Aorta (tissue), 5 donors: ENCODE measurements at places on chromosomes 2 and 18. TPM values are rescaled to one million over a fixed set of nuclear protein-coding genes. Genes with fewer than 3 reads are reported as not detected.

ANTXR1 gene
- total RNA-seq: 181 TPM

LBX2 gene
- 0.87 TPM for total RNA-seq

MOGAT1 gene
- not detected for total RNA-seq

STAM2 gene
- total RNA-seq: 46.2 TPM

COL4A4 gene
- 14.1 TPM for total RNA-seq

EMX1 gene
- total RNA-seq: not detected

TUBA4A gene
- total RNA-seq: 44.3 TPM

UBR3 gene
- 58.6 TPM for total RNA-seq

- no peak for DNase-seq
Measured at GRCh38 chr2:11657646-11658045, 12.3 kb downstream of the NTSR2 start.

DNA sequence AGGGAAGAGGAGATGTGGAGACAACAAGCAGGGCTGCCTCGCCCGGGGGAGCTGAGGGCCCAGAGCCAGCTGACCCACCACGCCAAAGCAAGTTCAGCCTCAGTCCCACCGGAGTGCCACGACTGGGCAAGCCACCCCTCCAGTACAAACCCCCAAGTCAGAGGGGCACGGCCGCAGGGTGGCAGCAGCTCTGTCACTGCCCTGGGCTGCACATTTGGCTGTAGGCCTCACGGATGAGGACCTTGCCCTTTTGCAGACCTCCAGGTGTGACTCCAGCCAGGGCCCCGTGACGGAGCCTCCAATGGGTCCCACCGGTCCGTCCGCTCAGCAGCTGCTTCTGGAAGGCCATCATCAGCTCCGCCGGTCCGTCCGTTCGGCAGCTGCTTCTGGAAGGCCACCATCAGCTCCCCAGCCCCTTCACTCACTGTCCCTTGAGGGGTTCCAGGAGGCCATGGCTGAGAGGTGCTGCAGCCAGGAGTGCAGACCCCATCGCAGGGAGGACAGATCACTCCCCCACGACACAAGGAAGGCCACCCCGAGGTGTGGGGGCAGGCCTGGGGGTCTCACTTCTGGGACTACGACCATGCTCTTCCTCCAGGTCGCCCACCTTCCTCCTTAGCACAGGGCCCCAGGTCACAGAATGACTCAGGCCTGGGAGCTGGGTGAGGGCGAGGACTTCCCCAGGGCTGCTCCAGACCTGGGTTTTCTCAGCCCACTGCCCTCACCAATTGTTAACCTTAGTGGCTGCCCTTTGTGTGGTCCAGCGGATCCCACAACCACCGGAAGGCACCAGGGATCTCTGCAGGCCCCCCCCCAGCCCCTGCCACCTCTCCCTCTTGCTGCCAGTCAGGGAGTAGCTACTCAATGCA, 24.6 kb upstream of the STK25 start:
- DNase-seq: no peak

DNA sequence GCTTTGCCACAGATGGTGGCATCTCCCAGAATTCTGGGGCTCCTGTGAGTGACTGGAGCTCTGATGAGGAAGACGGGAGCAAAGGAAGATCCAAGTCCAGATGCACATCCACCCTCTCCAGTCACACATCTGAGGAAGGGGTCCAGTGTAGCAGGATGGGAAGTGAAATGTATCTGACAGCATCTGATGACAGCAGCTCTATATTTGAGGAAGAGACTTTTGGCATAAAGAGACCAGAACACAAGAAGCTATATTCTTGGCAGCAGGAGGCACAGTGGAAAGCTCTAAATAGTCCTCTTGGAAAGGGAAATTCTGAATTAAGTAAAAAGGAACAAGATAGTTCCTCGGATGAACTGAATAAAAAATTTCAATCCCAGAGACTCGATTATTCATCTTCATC, 23.5 kb upstream of the C1GALT1C1L start:
- DNase-seq: no peak

GRCh38 chr18:67794521-67794920, 278.0 kb upstream of the DSEL start:
- no peak for DNase-seq

DNA sequence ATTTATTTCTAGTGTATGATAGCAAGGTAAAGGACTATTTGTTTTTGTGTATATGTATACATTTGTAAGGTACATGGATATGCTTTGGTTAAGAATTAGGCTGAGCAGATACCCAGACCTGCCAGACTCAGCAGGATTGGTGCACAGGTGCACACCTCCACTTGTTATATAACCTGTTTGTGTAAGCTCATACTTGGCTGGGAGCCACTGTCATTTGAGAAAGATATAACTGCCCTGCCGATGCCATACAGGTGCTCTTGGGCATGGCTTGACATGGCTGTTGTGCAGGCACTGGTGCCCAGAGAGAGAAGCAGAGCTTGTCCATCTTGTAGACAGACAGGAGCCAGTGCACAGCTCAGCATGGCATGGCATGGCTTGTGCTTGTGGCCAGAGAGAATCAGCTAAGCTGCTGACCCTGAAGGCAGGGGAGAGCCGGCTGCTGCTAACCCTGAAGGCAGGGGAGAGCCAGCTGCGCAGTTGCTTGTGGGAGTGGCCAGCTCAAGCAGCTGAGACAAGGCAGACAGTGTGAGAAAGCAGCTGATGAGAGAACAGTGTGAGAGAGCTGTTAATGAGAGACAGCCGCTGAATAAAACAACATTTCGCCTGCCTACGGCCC, 136.5 kb downstream of the RNF144A start:
- DNase-seq: no peak

DNA sequence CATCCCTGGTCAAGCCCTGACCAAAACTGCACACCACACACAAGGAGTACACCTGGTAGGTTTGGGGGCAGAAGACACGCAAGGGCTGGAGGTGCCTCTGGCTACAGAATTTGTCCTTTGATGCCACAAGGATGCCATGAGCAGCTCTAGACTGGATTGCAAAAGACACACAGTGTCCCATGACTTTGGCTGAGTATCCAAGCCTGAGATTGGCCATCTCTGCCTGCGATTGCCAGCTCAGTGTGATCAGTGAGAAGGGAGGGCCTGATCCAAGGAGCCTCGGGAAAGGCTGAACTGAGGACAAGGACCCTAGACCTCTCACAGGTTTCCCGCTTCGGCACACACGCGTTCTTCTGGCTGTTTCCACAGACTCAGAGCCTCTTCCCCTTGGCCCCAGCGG, 60.0 kb upstream of the FOSL2 start:
- DNase-seq: no peak

- no peak for DNase-seq
Measured at GRCh38 chr2:229943770-229944449, 21.6 kb downstream of the FBXO36 start.
